ENCODE measurements at places on chromosomes 4 and X. TPM values are rescaled to one million over a fixed set of nuclear protein-coding genes. Genes with fewer than 3 reads are reported as not detected.

DNA sequence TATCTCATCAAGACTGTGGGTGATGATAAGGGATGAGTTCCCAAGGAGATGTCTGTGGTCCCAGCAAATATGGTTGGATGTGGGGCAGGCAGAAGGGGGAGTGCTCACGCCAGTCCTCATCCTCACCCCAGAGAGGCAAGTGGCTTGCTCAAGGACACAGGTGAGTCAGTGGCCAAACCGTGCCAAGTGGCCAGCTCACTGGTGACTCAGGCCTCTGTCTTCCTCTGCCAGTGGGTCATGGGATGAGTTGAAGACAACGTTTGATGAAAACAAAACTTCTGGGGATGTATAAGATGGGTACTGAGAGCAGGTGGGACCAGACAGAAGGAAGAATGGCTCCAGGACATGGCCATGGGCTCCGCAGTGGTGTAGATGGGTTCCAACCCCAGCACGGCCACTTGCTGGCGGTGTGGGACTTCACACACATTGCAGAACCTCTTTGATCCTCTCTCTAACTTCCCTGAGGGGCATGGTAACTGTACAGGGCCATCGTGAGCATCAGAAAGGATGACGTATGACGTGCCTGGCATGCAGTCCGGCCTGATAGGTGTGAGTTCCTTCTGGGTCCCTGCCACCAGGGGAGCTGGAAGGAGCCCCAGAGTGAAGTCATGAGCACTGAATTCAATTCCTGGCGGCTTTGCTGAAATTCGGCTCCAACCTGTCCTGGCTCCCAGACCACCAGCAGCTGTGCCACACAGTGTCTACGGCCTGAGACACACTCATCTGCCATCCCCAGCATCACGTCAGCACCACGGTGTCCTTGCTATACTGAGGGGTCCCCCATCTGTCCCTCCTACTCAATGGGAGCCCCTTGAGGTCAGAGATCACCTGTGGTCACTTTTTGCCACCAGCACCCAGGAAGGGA lies 41.3 kb upstream of the GPR78 start:
- no peak for DNase-seq
- no peak overlapping the region for H3K4me3 ChIP-seq
- H3K27me3 ChIP-seq, result no peaks in the 10 kb centered on the region
- no peaks in the 10 kb centered on the region for H3K4me1 ChIP-seq

DNA sequence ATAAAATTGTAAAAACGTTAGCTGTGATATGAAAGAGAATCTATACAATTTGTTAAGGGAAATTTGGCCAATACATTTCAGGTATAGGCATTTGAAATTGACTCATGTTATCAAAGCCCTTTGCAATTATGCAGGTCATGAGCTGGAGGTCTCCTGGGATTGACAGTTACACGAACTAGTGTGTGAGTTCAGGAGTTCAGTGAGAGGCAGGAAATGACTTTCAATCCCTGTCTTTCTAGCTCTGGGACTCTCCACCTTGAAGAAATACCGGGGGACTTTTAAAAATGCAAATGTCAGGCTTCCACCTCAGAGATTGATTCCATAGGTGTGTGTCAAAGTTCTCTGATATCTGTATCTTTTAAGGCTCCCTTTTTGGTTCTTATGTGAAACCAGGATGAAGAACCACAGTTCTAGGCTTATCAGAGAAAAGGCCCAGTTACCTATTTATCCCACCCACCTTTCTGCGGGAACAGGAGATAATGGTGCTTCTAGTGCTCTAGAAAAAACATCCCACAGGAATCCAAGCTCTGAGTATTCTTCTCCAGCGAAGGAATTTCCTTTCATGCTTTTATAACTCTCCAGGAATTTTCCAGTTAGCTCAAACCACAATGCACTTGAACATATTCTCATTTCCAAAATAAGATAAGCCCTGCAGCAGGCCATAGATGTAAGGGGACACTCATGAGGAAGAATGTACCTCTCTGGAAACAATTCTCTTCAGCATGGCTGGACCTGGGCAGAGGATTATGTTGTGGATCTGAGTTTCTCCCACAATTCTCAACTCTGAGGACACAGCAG lies 501.0 kb downstream of the IDS start:
- no peaks in the 10 kb centered on the region for H3K4me1 ChIP-seq
- no peak overlapping the region for H3K4me3 ChIP-seq
- no peak overlapping the region for H3K27ac ChIP-seq
- DNase-seq, result no peak
- H3K36me3 ChIP-seq, result no peaks in the 10 kb centered on the region
- no peaks in the 10 kb centered on the region for H3K27me3 ChIP-seq

Gene USP17L24
- total RNA-seq, result not detected

DNA sequence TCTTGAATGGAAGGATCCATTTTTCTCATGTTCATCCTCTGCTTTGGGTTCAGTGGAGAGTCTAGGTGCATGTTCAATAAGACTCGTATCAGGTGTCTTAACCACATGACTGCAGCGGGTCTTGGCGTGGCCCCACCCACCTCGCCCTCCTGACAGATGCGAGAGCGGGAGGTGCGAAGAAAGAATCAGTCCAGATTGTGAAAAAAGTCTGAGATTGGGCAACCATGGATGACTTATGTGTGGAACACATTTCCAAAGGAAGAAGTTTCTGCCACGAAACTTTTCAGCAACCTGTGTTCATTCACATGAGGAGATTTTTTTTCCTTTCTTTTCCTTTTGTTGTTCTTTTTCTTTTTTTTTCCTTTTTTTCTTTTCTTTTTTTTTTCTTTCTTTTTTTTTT lies 66.8 kb downstream of the NSD2 start:
- H3K4me3 ChIP-seq, result no peak overlapping the region
- no peaks in the 10 kb centered on the region for H3K4me1 ChIP-seq
- DNase-seq, result no peak
- no peaks in the 10 kb centered on the region for H3K36me3 ChIP-seq

DNA sequence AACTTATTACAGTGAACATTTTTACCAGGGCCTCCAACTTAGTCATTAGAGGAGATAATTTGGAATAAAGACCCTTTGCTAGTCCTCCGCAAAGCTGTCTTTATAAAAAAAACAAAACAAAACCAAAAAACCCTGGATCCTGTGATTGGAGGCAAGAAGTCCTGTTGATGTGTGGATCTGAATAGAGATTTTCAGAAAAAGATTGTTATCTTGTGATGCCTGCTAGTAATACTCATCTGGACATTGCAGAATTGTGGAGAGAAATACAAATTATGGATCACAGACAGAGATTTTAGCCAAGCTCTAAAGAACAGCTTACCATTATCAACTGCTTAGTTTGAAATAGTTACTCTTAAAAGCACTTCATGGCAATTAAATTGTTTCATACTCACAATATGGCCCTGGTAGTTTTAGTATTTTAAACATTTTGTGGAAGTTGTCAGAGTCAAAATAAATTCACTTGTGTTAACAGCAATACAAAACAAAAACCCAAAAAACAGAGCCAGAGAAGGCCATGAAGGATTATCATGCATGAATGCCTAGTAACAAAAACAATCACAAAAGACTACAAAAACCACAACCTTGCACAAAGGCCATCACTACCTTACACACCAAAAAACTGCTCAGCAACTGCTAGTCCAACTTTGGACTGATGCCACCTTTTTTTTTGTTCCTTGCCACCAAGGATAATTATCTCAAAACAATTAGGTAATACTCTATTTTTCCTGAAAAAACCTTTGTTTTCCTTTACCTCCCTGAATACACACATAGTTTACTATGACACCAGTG lies 514.5 kb upstream of the SLIT2 start:
- no peak overlapping the region for H3K4me3 ChIP-seq
- H3K36me3 ChIP-seq, result no peaks in the 10 kb centered on the region
- H3K27me3 ChIP-seq, result no peaks in the 10 kb centered on the region
- DNase-seq, result no peak
- H3K4me1 ChIP-seq, result no peaks in the 10 kb centered on the region

DNA sequence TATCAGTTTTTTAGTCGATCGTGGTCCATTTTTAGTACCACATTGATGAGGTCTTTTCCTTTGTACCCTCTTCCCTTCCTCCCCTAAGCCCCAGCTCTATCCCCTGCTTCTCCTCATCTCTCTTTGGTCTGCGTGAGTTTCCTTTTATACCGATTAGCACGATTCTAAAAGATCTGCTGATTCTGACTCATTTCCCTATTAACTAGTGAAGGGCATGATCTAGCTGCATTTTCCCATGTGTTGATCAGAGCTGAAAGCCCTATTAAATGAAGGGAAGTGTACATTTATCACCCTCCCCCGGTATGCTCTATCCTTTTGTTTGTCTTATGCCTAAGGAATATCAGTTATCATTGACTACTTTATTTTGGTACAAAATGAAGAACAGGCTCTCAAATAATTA lies 181.7 kb upstream of the NPY2R start:
- H3K4me3 ChIP-seq, result no peak overlapping the region
- H3K27me3 ChIP-seq, result no peaks in the 10 kb centered on the region
- H3K27ac ChIP-seq, result no peak overlapping the region
- DNase-seq, result no peak

Gene FAM53A
- 3.2 TPM for total RNA-seq

DNA sequence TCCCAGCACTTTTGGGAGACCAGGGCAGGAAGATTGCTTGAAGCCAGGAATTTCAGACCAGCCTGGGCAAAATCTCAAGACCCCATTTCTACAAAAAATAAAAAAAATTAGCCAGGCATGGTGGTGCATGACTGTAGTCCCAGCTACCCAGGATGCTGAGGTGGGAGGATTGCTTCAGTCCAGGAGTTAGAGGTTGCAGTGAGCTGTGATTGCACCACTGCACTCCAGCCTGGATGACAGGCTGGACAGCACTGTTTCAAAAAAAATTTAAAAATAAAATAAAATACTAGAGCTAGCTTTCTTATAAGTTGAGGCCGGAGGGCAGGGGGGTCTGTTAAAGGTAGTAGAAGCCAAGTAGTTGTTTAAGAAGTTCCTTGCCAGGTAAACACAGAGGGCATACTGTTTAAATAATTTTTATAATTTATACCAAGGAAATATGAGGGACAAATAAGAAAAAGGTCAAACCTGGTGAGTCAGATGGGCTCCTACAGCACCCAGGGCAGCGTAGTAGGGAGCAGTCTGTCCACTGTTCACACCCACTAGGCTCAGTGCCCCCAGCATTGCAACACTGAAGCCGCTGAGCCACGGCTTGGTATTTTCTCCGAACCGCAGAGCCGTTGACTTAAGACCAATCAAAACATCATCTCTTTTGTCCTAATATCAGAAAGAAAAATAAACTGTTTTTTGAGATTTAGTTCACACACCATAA lies 17.3 kb downstream of the COQ2 start:
- no peak for DNase-seq
- no peaks in the 10 kb centered on the region for H3K36me3 ChIP-seq
- no peaks in the 10 kb centered on the region for H3K27me3 ChIP-seq
- no peaks in the 10 kb centered on the region for H3K4me1 ChIP-seq

DNA sequence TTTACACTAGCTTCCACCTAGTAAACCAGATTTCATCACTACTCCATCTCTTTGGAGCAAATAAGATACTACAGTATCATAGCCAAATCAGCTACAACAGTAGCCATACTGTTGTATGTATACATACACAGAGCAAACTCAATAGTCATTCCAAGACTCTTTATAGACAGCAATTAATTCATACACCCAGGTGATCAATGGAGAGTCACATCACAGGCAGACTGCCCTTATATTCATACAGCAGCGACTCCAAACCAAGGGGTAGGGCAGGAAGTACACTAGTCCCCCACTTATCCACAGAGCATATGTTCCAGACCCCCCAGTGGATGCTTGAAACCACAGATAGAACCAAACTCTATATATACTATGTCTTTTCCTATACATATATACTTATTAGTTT lies 76.6 kb downstream of the FBXW7 start:
- H3K27ac ChIP-seq, result no peak overlapping the region
- no peaks in the 10 kb centered on the region for H3K27me3 ChIP-seq
- no peaks in the 10 kb centered on the region for H3K4me1 ChIP-seq
- no peak for DNase-seq
- H3K36me3 ChIP-seq, result no peaks in the 10 kb centered on the region

Gene SPATA4
- not detected for total RNA-seq

DNA sequence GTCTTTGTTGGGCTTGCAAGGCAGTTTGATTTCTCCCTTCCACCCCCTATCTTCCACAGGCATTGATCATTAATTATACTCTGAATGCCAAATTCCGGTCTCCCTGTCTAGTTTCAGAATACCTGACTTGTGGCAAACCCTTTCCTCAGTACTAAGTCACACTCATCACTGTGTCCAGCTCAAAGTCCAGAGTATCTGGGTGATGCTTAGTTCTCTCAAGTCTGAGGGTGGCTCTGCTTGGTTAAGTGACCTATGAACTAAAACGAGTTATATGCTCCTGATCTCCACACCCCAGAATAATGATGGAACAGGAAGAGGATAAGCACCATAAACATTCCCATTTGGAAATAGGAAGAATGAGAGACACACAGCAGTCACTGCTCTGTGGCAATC lies 6.5 kb downstream of the SMIM9 start:
- no peak for DNase-seq
- no peaks in the 10 kb centered on the region for H3K36me3 ChIP-seq
- H3K4me3 ChIP-seq, result no peak overlapping the region
- no peak overlapping the region for H3K27ac ChIP-seq
- no peaks in the 10 kb centered on the region for H3K4me1 ChIP-seq
- no peaks in the 10 kb centered on the region for H3K27me3 ChIP-seq

GRCh38 chrX:49165901-49166881 lies 3.6 kb downstream of the MAGIX start:
- no peaks in the 10 kb centered on the region for H3K27me3 ChIP-seq
- H3K4me3 ChIP-seq, result peak overlapping the region; percentile 35
- H3K36me3 ChIP-seq, result no peaks in the 10 kb centered on the region
- DNase-seq, result peak; percentile 52
- peak overlapping the region; percentile 90 for H3K27ac ChIP-seq
- H3K4me1 ChIP-seq, result no peaks in the 10 kb centered on the region

DNA sequence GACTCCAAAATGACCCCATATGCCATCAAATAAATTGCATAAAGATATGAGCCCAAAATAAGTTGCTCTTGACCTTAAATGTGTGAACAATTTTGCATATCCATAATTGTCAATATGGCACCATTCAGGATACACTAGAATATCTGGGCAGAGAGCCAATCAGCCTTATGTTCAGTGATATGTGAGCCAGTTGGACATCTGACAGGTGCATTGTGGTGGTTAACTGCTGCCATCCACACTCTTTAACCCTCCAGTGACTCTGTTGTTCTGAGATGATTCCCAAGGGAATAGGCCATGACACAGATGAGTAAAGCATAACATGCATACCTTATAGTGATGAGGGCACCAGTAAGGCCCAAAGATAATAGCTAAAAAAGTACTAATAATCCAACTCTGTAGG lies 500.1 kb downstream of the PCDH18 start:
- no peak overlapping the region for H3K27ac ChIP-seq
- H3K27me3 ChIP-seq, result no peaks in the 10 kb centered on the region
- H3K36me3 ChIP-seq, result no peaks in the 10 kb centered on the region
- H3K4me3 ChIP-seq, result no peak overlapping the region
- DNase-seq, result no peak
- no peaks in the 10 kb centered on the region for H3K4me1 ChIP-seq

DNA sequence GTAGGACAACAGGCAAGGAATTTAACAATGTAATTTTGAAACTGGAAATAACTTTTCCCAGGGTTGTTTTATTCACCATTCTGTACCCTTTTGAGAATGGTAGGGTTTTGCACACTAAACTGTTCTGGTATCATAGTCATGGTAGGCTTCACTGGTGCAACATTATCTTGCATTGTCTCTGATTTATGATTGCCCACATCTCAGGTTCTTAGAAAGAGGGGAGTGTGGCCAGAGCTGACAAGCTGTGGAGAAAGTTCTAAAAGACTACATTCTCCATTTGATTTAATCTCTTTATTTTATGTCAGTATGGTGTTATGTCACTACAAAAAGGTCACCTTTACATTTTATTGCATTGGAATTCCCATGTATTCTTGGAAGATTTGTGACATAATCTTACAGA lies 447.3 kb downstream of the GRIA2 start:
- no peaks in the 10 kb centered on the region for H3K4me1 ChIP-seq
- no peak overlapping the region for H3K4me3 ChIP-seq
- no peaks in the 10 kb centered on the region for H3K27me3 ChIP-seq
- H3K27ac ChIP-seq, result no peak overlapping the region
